Cortex of kidney (tissue), 1 donor: ENCODE measurements at places on chromosomes 3 and 15.

DNA sequence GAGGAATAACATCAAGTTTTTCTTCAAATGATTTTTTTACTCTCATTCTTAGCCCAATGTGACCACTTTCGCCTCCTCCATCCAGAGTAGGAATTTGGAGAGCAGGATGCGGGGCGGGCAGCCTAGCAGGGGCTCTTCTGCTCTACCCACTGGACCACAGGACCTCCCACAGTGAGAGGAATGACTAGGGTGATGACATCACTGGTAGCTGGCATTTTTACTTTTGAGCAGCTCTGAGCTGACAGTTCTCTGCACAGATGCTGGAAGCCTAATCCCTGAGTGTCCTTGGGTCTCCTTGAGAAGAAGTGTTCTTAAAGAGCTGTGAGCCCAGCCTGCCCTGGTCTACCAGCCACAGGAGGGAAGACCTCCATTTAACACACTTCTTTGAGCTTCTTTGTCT is 1.4 kb upstream of the HCN4 start:
- no peak for DNase-seq

DNA sequence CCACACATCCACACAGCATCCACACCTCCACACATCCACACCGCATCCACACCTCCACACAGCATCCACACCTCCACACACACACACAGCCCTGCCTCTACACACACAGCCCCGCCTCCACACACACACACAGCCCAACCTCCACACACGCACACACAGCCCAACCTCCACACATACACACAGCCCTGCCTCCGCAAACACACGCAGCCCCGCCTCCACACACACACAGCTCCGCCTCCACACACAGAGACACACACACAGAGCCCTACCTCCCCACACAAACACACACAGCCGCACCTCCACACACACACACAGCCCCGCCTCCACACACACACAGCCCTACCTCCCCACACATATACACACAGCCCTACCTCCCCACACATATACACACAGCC is 4.7 kb downstream of the MESP1 start:
- no peak for DNase-seq

DNA sequence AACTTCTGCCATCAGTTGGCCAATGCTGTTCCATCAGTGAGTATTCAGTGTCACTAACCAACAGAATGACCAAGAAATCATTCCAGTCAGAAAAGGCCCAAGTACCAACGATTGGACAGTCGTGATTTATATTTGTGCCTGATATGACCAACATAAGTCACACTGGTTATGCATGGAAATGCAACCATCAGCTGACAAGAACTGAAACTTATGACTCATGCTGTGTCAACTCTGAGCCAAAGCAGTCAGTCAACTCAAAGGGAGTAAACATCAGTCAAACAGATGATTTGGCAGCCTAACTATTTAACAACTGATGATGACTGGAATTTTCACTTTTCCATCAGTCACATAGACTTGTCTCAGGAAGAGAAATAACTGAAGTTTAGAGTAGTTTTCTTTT is 142.4 kb downstream of the ANXA2 start:
- DNase-seq: no peak

- no peak for DNase-seq
Measured at GRCh38 chr3:21174461-21174860, 576.5 kb downstream of the ZNF385D start.

- no peak for DNase-seq
Measured at GRCh38 chr15:91855684-91856489, 2.4 kb downstream of the SLCO3A1 start.

DNA sequence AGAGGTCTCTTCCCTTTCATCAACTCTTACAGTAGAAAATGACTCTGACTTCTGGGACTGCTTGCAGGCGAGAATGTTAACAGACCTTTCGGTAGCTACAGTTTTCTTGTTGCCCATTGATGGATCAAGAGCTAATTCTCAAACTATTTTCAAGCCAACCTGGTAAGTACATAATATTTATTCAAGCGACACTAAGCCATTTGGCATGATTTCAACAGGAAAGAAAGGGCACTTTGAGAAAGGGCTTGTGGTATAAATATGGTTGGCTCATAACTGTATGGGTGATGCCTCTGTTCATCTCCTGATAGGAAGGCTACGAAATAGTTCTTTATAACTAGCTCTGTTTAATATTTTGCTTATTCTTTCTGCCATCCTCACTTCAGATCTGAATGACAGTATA is 196.2 kb upstream of the CNTN4 start:
- DNase-seq: no peak

DNA sequence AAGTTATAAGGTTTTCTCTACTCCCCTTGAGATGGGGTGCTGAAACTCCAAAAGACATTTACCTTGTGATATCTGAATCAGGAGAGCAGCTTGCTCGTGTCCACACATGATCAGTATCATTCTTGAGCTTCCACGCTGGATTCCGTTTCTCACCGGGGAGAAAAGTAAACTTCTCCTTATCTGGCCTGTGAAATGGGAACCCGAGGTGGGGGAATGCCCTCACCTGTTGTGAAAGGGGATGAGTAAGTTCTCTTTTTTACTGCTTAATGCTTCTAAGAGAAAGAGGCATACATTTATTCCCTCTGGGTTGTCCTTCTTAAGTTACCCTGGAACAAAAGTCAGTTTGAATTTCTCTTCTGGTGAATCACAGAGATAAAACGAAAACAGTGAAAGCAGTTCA is 440.5 kb upstream of the ADAMTS9 start:
- DNase-seq: no peak

GRCh38 chr15:40053079-40053830 is 14.3 kb upstream of the SRP14 start:
- no peak for DNase-seq

- DNase-seq: no peak
Measured at GRCh38 chr15:90945091-90945490, 9.6 kb upstream of the RCCD1 start.

GRCh38 chr3:172911142-172911541 is 160.6 kb downstream of the ECT2 start:
- no peak for DNase-seq

- DNase-seq: no peak
Measured at GRCh38 chr3:126545544-126545943, 13.2 kb downstream of the C3orf22 start.

DNA sequence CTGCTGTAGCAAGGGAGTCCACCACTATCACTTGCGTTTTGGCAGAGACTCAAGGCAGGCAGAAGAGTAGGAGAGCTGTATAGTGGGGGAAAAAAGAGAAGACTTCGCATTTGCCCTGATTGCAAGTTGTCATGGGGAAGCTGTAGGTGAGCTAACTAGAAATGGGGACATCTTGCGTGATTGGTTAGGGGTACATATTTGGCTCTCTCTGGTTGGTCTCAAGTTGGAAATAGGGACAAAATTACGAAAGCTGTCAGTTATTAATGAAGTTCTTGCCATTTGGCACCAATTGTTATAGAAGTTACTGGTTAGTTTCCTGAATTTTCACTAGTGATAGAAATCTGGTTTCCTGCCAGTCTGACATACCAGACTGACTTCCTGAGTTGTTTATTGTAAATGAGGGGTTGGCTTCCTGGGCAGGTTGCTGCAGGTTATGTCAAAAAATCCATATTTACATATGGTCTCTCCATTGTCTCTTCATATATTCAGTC is 8.2 kb upstream of the SENP7 start:
- DNase-seq: no peak

DNA sequence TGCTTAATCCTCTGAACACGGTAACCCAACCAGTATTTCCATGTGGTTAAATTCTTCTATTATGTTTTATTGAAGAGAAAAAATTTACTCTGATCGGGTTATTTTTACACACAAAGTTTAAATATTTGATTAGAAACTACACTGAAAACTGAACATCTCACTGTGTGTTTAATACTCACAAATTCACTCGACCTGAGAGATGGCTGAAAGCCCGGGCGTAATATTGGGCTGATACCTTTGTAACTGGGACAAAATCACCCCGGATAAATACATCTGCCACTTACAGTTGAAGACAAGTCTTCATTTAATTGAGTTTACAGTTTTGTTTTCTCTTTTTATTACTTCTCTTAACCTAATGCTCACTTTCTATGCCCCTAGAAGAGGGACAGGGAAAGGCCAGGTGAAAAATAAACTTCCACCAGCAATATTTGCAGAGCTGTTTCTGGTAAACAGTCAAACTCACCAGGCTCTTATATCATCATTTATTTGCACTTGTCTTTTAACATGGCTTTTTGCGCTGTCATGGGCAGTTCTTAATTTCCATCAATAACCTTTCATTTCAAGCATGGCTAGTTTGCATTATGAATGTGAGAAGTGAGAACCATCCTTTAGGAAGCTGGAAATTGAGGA is 145.6 kb upstream of the TMCO5A start:
- no peak for DNase-seq

- DNase-seq: no peak
Measured at GRCh38 chr15:75452364-75452864, 924 bp upstream of the SIN3A start.

DNA sequence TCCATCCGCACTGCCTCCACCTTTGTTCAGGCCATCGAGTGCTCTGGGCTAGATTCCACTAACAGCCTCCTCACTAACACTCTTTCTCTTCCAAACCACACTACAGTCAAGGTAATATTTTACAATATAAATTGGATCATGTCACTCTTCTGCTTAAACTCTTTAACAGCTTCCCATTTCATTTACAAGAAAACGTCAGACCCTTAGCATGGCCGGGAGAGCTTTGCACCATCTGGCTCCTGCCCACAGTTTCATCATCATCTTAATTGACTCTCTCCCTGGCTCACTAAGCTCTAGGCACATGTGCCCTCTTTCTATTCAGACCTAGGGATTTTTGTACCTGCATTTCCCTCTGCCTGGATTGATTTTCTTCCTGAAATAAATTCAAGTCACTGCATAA is 354.7 kb downstream of the FGF12 start:
- DNase-seq: no peak
